Posterior cingulate gyrus (tissue), 11 donors: ENCODE measurements at places on chromosomes 6 and 20.

- DNase-seq: no peak
Measured at GRCh38 chr6:170040906-170041305, 250.0 kb downstream of the DLL1 start.

DNA sequence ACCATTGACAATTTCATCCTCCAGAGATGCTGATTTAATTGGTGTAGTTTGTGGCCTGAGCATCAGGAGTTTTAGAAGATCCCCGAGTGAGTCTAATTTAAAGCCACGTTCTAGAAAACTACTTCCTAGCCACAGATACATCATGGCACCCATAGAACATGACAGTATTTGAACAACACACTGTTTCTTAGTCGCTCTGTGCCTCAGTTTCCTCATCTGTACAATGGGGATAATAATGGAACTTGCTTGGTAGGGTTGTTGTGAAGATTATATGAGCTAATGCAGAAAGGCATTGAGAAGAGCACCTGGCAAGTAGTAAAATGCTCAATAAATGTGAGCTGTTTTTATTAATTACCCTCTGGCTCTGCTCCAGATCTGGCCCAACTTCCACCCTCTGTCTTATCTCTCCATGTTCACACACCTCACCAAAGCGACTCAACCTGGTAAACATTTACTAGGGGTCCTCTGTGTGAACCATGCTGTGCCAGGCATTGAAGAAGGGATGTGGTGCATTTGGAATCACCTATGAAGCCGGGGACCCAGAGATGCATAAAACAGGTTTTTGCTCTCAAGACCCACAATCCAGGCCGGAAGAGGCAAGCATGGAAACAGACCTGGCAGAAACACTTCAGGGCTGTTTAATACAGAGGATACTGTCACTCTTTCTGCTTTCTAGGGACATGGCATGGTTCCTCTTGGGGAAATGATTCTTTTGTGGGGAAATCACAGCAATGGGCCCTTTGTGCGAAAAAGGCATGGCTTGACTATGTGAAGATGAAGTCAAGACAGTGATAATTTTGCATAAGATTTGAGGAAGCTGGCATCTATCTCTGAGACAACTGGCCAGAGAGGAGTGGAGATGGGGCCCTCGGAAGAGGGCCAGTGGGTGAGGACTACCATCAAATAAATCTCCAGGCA is 16.2 kb upstream of the MRPS18A start:
- no peak for DNase-seq

- no peak for DNase-seq
Measured at GRCh38 chr6:135071541-135071940, 16.9 kb upstream of the HBS1L start.

- no peak for DNase-seq
Measured at GRCh38 chr20:58022711-58023110, 205.7 kb downstream of the ANKRD60 start.

GRCh38 chr6:52364480-52365166 is 2.7 kb downstream of the PAQR8 start:
- peak; percentile 34 for DNase-seq

DNA sequence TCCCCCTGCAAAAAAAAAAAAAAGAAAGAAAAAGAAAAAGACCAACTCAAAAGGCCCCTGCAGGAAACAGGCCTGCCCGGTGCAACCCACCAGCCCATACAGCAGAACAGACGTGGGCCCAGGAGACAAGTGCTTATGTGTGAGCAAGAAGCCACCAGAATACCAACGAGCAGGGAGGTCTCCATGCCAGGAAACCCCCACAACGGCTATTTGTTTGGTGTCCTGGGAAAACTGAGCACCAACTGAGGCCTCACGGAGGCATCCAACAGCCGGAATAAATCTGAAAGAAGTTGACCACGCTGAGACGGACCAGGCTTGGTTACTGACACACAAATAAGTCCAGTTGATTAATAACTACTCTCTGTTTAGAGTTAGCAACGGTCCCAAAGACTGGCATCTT is 29.7 kb downstream of the PTPRT start:
- no peak for DNase-seq
